ENCODE measurements at places on chromosomes 5 and 9. TPM values are rescaled to one million over a fixed set of nuclear protein-coding genes. Genes with fewer than 3 reads are reported as not detected.

Gene PLCXD3
- total RNA-seq = 10.6 TPM

Gene IFNA7
- not detected for total RNA-seq

Gene LTC4S
- total RNA-seq = 2.7 TPM

Gene CBY3
- total RNA-seq = 0.64 TPM

Gene FOXI1
- not detected for total RNA-seq

Gene FEM1C
- 47.2 TPM for total RNA-seq

Gene RAD50
- 29.8 TPM for total RNA-seq

Gene MYOT
- total RNA-seq = 0.18 TPM

Gene F2RL1
- total RNA-seq = 1.2 TPM

Gene QRFP
- total RNA-seq = not detected

Gene IFNB1
- not detected for total RNA-seq

Gene SHISAL2B
- total RNA-seq = not detected

Gene PDE6A
- not detected for total RNA-seq

Gene CMBL
- 10.0 TPM for total RNA-seq

Gene SLC22A5
- total RNA-seq = 10.4 TPM

Gene NRG2
- total RNA-seq = 5.1 TPM

Gene EIF4EBP3
- not detected for total RNA-seq

Gene SEMA6A
- total RNA-seq = 181 TPM

Gene NFIL3
- total RNA-seq = 24.6 TPM

Gene CFAP157
- total RNA-seq = 0.27 TPM

Gene PRR7
- 5.9 TPM for total RNA-seq

Gene FOXD4L4
- total RNA-seq = 0.45 TPM

Gene CHSY3
- 6.0 TPM for total RNA-seq

Gene SHOC1
- total RNA-seq = not detected

Gene TMOD1
- total RNA-seq = 5.4 TPM

Gene CDKN2B
- total RNA-seq = 0.09 TPM

Gene GABRA6
- 4.4 TPM for total RNA-seq

Gene LIX1
- 5.4 TPM for total RNA-seq

Gene DIAPH1
- 20.7 TPM for total RNA-seq

Gene WWC1
- 20.1 TPM for total RNA-seq

Gene OR1K1
- not detected for total RNA-seq

Gene CD180
- 0.64 TPM for total RNA-seq

Gene GRM6
- total RNA-seq = 0.27 TPM

Gene ANKRD31
- total RNA-seq = 0.82 TPM

Gene IFNA13
- not detected for total RNA-seq
